ENCODE measurements at places on chromosomes 7 and 10. TPM values are rescaled to one million over a fixed set of nuclear protein-coding genes. Genes with fewer than 3 reads are reported as not detected.
A peak's percentile ranks its signal among the peaks of the same experiment; 100 is the strongest.

DNA sequence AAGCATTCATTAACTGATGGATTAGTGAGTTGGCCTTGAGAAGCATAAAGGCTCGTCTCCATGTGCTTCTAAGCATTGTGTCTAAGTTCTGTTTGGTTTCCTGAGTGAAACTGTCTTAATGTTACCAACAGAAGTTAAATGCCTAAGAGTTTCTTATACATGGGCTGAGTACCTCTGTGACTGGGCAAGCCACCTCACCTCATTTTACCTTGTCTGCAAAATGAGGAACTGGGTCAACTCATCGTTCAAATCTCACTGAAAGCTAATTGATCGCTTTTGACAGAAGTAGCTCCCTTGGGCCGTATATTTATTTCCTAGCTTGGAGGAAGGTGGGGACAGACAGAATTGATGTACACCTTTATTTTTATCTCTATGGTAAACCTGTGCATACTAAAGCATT lies 88.9 kb downstream of the TCF7L2 start:
- H3K27me3 ChIP-seq = no peaks in the 10 kb centered on the region
- H3K27ac ChIP-seq = no peak overlapping the region
- H3K4me3 ChIP-seq = no peak overlapping the region
- DNase-seq = no peak
- H3K36me3 ChIP-seq = no peaks in the 10 kb centered on the region

- H3K36me3 ChIP-seq = no peaks in the 10 kb centered on the region
- H3K4me1 ChIP-seq = peaks cover 5% of the 10 kb centered on the region
- no peak for DNase-seq
- no peak overlapping the region for H3K27ac ChIP-seq
These were observed 193.2 kb downstream of the CREB5 start for GRCh38 chr7:28605427-28606085.

- H3K27ac ChIP-seq = no peak overlapping the region
- H3K4me3 ChIP-seq = no peak overlapping the region
- no peaks in the 10 kb centered on the region for H3K4me1 ChIP-seq
- H3K27me3 ChIP-seq = no peaks in the 10 kb centered on the region
- DNase-seq = no peak
These were observed 169.3 kb upstream of the PRSS1 start for GRCh38 chr7:142579946-142580345.

DNA sequence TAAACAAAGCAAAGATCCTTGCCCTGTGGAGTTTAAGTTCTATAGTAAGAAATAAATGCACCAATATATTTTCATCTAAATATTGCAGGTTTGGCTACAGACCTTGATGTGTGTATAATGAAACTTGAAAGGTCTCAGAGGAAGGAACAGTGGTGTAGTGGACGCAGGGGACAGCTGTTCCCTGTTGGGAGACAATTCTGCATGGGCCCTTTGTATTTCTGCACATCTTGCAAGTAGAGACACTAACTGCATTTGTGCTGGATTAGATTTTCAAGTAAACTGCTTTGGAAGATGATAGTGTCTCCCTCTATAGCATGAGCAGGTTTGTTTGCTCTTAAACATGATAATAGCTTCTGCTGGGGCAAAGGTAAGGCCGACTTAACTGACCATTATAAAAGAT lies 57.5 kb upstream of the FAM133B start:
- no peak overlapping the region for H3K27ac ChIP-seq
- H3K27me3 ChIP-seq = no peaks in the 10 kb centered on the region
- no peak overlapping the region for H3K4me3 ChIP-seq
- DNase-seq = no peak

The ADIRF gene
- 45.3 TPM for total RNA-seq

GRCh38 chr10:5291501-5292195 lies 73.1 kb upstream of the UCN3 start:
- peaks cover 4% of the 10 kb centered on the region for H3K4me1 ChIP-seq
- no peaks in the 10 kb centered on the region for H3K27me3 ChIP-seq
- no peaks in the 10 kb centered on the region for H3K36me3 ChIP-seq
- peak; percentile 78 for DNase-seq
- no peak overlapping the region for H3K4me3 ChIP-seq
- H3K27ac ChIP-seq = peak overlapping the region; percentile 37

GRCh38 chr7:95412075-95412474 lies 15.9 kb upstream of the PON3 start:
- H3K27ac ChIP-seq = no peak overlapping the region
- DNase-seq = no peak
- H3K4me3 ChIP-seq = no peak overlapping the region

All from sigmoid colon (tissue), 7 donors.